ENCODE measurements at places on chromosomes 7 and 10. TPM values are rescaled to one million over a fixed set of nuclear protein-coding genes. Genes with fewer than 3 reads are reported as not detected.
A peak's percentile ranks its signal among the peaks of the same experiment; 100 is the strongest.

DNA sequence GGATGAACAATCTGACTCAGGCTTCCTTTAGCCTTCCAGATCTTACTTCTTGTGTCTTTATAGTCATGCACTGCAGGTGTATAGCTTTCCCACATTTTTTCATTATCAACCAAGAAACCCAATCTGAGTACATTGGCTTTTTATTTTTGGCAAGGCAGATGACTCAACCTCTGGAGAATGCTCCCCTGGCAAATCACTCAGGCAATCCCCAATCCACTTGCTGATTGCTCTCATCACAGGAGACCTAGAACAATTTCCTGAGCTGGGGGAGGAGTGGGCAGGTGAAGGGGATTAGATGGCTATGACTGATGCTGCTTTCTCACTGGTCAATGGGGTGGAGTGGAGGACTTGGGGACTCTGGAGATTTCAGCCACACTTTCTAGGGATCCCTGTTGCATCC is 134.4 kb downstream of the SLC16A9 start:
- no peak for DNase-seq
- no peak overlapping the region for H3K4me3 ChIP-seq
- H3K27ac ChIP-seq, result no peak overlapping the region
- no peaks in the 10 kb centered on the region for H3K36me3 ChIP-seq

- peaks cover 74% of the 10 kb centered on the region for H3K4me1 ChIP-seq
- peaks cover 6% of the 10 kb centered on the region for H3K36me3 ChIP-seq
- no peaks in the 10 kb centered on the region for H3K27me3 ChIP-seq
- H3K4me3 ChIP-seq, result peak overlapping the region; percentile 66
- peak overlapping the region; percentile 99 for H3K27ac ChIP-seq
These were observed 27.8 kb downstream of the KLF6 start for GRCh38 chr10:3757250-3757637.

- H3K4me3 ChIP-seq, result no peak overlapping the region
- H3K27me3 ChIP-seq, result no peaks in the 10 kb centered on the region
- no peak overlapping the region for H3K27ac ChIP-seq
- no peaks in the 10 kb centered on the region for H3K36me3 ChIP-seq
These were observed 295.0 kb downstream of the BICC1 start for GRCh38 chr10:58807629-58808022.

DNA sequence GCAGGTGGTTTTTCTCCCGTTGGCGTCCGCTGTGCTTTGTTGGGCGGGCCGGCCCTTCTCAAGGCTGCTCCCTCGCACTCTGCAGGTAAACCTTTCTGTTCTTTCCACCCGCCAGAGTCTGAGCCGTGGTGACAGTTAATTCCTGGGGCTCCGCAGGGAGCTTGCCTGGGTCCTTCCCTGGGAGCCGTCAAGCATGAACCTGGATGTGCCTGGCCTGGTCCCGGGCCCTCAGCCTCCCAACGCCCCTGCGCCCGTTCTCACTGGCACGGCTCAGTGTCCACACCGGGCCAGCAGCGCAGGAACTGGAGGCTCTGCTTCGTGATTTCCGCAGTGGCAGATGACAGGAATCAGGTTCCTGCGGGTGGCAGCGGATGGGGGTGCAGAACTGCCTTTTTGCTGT is 10.9 kb upstream of the NKX6-2 start:
- H3K4me1 ChIP-seq, result no peaks in the 10 kb centered on the region
- no peak for DNase-seq

- H3K36me3 ChIP-seq, result peaks cover 30% of the 10 kb centered on the region
- no peak overlapping the region for H3K27ac ChIP-seq
- H3K4me3 ChIP-seq, result no peak overlapping the region
- H3K4me1 ChIP-seq, result no peaks in the 10 kb centered on the region
- H3K27me3 ChIP-seq, result no peaks in the 10 kb centered on the region
These were observed 77.5 kb downstream of the NKX6-2 start for GRCh38 chr10:132708441-132708840.

GRCh38 chr10:21526188-21526859 is 842 bp upstream of the SKIDA1 start:
- H3K4me3 ChIP-seq, result peak overlapping the region; percentile 80
- H3K27ac ChIP-seq, result peak overlapping the region; percentile 96
- H3K27me3 ChIP-seq, result peaks cover 12% of the 10 kb centered on the region
- peak; percentile 72 for DNase-seq
- H3K36me3 ChIP-seq, result no peaks in the 10 kb centered on the region

DNA sequence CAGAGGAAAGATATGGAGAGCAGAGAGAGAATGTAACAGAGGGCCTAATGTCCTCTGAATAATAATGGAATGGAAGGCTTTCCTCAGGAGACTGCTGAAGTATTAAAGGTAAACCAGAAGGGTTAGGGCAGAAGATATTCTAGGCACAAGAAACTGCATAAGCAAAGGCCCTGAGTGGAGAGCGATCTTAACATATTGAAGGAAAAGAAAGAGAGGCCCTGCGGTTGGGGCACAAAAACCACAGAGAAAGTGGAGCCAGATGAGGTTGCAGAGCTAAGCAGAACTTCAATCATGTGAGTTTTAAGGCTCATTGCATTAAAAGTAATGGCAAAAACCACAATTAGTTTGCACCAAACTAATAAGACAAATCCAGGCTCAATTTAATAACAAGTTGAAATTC is 115.8 kb upstream of the VSTM2A start:
- no peak overlapping the region for H3K4me3 ChIP-seq
- H3K27me3 ChIP-seq, result no peaks in the 10 kb centered on the region
- no peak for DNase-seq
- H3K36me3 ChIP-seq, result no peaks in the 10 kb centered on the region
- H3K27ac ChIP-seq, result no peak overlapping the region

DNA sequence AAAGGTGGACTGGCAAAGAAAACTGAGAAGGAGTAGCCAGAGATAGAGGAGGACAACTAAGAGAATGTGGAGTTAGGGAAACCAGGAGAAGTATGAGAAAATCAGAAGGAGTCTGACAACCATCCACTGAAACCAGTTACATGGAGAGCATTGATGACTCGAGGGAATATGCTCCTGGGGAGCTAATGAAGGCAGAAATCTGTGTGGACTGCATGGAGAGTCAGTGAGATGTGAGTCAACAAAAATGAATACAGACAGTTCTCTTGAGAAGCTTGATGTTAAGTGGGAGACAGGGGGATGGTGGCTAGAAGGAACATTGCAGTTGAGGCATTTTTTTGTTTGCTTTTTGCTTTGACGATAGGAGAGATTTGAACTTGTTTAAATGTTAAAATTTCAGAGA is 34.3 kb upstream of the ZNF32 start:
- no peak for DNase-seq

DNA sequence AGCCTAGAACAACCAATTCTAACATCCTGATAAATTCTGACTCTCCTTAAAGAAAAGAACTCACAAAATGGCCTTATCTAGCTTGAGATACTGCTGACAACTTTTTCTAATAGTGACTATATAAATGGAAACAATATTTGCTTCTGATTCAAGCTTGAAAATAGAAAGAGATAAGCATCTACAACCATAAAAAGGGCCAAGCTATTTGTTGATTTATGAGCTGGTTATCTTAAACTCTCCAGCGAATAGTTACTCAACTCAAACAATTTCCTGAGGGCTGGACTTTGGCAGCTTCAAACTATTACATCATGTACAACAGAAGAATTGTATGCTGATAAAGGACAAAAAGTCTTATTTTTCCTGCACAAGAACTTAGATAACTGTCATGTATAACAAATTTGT is 4.6 kb downstream of the USP54 start:
- no peak for DNase-seq
- H3K4me1 ChIP-seq, result peaks cover 6% of the 10 kb centered on the region
- no peaks in the 10 kb centered on the region for H3K36me3 ChIP-seq
- H3K27me3 ChIP-seq, result peaks cover 2% of the 10 kb centered on the region
- no peak overlapping the region for H3K27ac ChIP-seq

- no peaks in the 10 kb centered on the region for H3K27me3 ChIP-seq
- peaks cover 3% of the 10 kb centered on the region for H3K4me1 ChIP-seq
- no peak overlapping the region for H3K27ac ChIP-seq
- no peak overlapping the region for H3K4me3 ChIP-seq
These were observed 48.4 kb upstream of the FAM20C start for GRCh38 chr7:143811-144453.

GRCh38 chr10:34319197-34319846 is 495.8 kb downstream of the PARD3 start:
- no peaks in the 10 kb centered on the region for H3K27me3 ChIP-seq
- DNase-seq, result no peak
- no peak overlapping the region for H3K4me3 ChIP-seq
- H3K4me1 ChIP-seq, result no peaks in the 10 kb centered on the region

- H3K36me3 ChIP-seq, result no peaks in the 10 kb centered on the region
- H3K4me3 ChIP-seq, result no peak overlapping the region
- H3K27ac ChIP-seq, result no peak overlapping the region
- no peaks in the 10 kb centered on the region for H3K27me3 ChIP-seq
- DNase-seq, result no peak
- no peaks in the 10 kb centered on the region for H3K4me1 ChIP-seq
These were observed 192.4 kb downstream of the PTN start for GRCh38 chr7:137151041-137151689.

- H3K4me3 ChIP-seq, result no peak overlapping the region
- peaks cover 30% of the 10 kb centered on the region for H3K4me1 ChIP-seq
- DNase-seq, result no peak
- H3K27ac ChIP-seq, result peak overlapping the region; percentile 39
- peaks cover 33% of the 10 kb centered on the region for H3K36me3 ChIP-seq
- no peaks in the 10 kb centered on the region for H3K27me3 ChIP-seq
These were observed 19.7 kb downstream of the TRUB1 start for GRCh38 chr10:114957673-114958072.

DNA sequence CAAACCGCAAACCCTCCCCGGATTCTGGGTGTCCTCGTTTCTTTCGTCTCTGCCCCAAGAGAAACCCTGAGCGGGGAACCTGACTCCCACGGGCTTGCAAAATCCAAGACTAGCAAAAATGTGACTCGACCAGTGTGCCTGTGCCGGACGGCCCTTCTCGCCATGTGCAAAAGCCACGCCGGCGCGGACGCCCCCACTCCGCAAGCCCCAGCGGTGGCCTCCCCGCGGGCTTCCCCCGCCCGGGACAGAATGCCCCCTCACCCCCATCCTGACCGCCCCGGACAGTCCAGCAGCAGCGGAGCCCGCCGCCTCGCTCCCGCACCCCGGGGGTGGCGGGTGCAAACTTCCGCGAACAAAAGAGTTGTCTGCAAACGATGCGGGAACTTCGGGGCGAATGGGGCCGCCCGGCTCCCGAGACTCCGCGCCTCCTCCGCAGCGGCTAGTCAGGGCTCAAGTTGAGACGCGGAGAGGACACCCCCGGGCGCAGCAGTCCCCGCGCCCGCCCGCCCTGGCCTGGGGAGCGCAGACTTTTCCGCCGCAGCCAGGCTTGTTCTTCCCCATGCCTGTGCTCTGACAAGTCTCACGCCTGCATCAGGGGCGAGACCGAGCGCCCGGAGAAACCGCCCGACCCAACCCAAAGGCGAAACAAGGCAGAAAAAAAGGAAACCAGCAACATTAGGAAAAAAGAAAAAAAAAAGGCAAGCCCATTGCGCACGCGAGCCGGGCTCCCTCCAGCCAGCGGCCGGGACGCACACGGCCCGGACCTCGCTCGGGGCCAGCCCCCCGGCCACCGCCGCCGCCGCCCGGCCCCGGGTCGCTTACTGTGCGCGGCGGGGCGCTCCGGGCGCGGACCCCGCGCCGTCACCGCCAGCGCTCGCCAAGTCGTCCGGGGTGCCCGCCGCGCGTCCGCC is 732 bp downstream of the FAM53B start:
- peak overlapping the region; percentile 91 for H3K4me3 ChIP-seq
- peaks cover 57% of the 10 kb centered on the region for H3K4me1 ChIP-seq
- peak; percentile 62 for DNase-seq
- H3K27ac ChIP-seq, result peak overlapping the region; percentile 93

DNA sequence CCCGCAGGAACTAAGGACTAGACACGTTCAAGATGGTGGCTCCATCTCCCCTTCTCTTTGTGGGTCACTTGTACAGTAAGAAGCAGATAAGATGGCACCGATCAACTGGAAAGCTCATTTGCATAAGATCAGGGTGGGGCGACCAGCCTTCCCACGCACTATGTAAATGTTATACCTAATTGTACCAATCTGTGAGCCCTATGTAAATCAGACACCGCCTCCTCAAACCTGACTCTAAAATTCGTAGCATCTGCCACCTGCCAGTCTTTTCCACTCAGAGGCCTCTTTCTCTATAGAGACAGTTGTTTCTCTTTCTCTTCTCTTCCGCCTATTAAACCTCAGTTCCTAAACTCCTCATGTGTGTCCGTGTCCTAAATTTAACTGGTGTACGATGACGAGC is 324.5 kb downstream of the PHF14 start:
- H3K27me3 ChIP-seq, result peaks cover 4% of the 10 kb centered on the region
- H3K36me3 ChIP-seq, result no peaks in the 10 kb centered on the region
- H3K4me1 ChIP-seq, result no peaks in the 10 kb centered on the region
- no peak for DNase-seq
- H3K27ac ChIP-seq, result no peak overlapping the region

- H3K27me3 ChIP-seq, result no peaks in the 10 kb centered on the region
- H3K4me1 ChIP-seq, result no peaks in the 10 kb centered on the region
- H3K4me3 ChIP-seq, result no peak overlapping the region
- H3K36me3 ChIP-seq, result no peaks in the 10 kb centered on the region
- no peak overlapping the region for H3K27ac ChIP-seq
These were observed 59.4 kb downstream of the PLPP4 start for GRCh38 chr10:120516426-120516825.

- no peak overlapping the region for H3K4me3 ChIP-seq
- no peak overlapping the region for H3K27ac ChIP-seq
- H3K4me1 ChIP-seq, result no peaks in the 10 kb centered on the region
- peaks cover 2% of the 10 kb centered on the region for H3K27me3 ChIP-seq
- no peak for DNase-seq
- H3K36me3 ChIP-seq, result no peaks in the 10 kb centered on the region
These were observed 30.1 kb downstream of the DENND2A start for GRCh38 chr7:140610204-140611165.

- peaks cover 26% of the 10 kb centered on the region for H3K36me3 ChIP-seq
- H3K4me1 ChIP-seq, result peaks cover 1% of the 10 kb centered on the region
- no peaks in the 10 kb centered on the region for H3K27me3 ChIP-seq
- H3K4me3 ChIP-seq, result no peak overlapping the region
These were observed 19.2 kb downstream of the SMNDC1 start for GRCh38 chr10:110285501-110285900.

- no peak overlapping the region for H3K27ac ChIP-seq
- peak overlapping the region; percentile 63 for H3K4me3 ChIP-seq
- H3K36me3 ChIP-seq, result no peaks in the 10 kb centered on the region
- peaks cover 3% of the 10 kb centered on the region for H3K4me1 ChIP-seq
- H3K27me3 ChIP-seq, result peaks cover 26% of the 10 kb centered on the region
- peak; percentile 83 for DNase-seq
These were observed 19.4 kb downstream of the KCNK18 start for GRCh38 chr10:117216611-117217195.

Gene H2BK1
- total RNA-seq, result not detected

Gene COL1A2
- 0.11 TPM for total RNA-seq

Gene MYOF
- total RNA-seq, result 40.0 TPM

Gene IQUB
- total RNA-seq, result not detected

Gene MBLAC1
- 2.2 TPM for total RNA-seq

Gene PARD3
- 2.8 TPM for total RNA-seq

Gene SLC13A1
- not detected for total RNA-seq
